GM06990 (cell line): ENCODE measurements at places on chromosomes 16 and 17.
A peak's percentile ranks its signal among the peaks of the same experiment; 100 is the strongest.

GRCh38 chr17:51050291-51051033, 70.2 kb downstream of the SPAG9 start:
- DNase-seq, result peak; percentile 70

DNA sequence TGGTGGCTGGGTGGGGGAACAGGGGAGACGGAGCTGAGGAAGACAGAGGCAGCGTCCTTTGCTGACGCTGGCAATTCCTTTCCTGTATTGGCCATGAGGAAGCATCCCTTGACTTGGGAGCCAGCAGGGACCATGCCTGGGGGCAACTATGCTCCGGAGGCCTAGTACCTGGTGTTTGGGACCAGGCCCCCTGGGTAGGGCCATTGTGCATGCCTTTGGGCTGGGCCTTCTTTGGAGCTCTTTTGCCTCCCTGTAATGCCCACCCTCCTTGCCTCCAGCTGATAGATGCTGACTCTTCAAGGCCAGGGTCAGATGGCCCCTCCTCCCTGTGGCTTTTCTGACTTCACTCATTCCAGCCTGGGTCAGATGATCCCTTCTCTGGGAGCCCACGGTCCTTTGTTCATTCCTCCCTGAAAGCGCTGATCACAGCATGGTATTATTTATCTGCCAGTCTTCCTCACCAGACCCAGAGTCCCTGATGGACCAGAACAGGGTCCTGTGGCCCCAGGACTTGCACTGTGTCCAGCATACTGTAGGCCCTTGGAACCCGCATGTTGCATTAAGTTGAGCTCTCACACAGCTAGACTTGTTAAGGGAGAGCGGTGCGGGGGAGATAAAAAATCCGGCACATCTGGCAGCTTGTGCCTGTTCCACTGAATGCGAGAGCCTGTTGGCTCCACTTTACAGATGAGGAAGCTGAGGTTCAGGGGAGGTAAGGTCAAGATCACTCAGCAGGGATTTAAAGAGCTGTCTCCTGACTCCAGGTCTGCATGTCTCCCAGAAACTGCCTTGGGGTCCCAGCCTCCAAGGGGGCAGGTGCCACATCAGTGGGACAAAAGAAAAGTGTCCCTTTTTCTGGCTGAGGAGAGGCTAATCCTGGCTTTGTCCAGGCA, 2.9 kb downstream of the STARD3 start:
- DNase-seq, result no peak

DNA sequence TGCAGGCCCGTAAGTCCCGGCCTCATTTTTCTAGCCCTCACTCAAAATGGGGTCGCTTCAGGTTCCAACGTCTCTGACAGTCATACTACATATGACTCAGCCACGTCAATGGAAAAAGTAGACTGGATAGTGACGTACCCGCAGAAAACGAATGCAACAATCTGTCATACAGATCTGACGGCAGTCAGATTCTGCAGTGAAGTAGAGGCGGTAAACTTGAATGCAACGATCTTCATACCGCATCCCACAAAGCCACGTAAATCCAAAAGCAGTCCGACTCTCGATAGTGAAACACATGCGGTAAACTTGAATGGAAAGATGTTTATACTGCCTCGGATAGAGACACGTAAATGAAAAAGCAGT, 38.4 kb upstream of the ARL4D start:
- peak; percentile 76 for DNase-seq

DNA sequence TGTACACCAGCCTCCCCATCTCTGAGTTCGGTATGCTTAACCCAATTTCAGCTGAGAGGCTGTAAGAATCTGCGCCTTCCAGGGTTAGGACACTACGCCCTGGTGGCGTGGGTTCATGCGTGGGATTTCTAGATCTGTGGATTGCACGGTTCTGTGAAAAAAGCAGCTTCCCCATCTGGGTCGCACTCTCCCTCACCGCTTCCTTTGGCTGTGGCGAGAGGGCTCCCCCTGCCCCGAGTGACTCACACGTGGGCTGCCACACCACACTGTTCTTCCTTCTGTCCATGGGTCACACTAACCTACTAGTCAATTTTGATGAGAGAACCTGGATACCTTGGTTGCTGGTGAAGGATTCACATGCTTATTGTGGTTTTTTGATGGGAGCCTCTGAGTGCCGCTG, 256.0 kb upstream of the MAF start:
- DNase-seq, result no peak

- DNase-seq, result no peak
Observed at GRCh38 chr17:6041246-6041645, 28.9 kb upstream of the WSCD1 start.

DNA sequence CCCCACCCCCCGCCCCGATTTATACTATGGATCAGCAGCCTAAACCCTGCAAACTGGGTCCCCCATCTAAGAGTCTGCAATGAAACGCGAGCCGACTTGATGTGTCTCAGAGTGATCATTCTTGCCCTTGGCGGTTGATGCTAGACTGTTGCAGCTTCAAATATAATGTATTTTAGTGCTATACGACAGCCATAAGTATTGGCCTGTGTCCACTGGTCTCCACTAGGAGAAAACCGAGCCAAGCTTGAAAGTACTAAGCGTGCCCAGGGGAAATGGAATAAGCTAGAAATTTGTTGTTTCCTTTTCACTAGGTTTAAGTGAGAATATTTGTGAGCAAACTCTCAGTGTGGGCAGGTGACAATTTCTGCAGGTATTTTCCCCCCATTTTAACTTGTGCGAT, 711.2 kb downstream of the MAF start:
- DNase-seq, result no peak

- no peak for DNase-seq
Observed at GRCh38 chr17:19713901-19714361, 2.5 kb downstream of the SLC47A2 start.

DNA sequence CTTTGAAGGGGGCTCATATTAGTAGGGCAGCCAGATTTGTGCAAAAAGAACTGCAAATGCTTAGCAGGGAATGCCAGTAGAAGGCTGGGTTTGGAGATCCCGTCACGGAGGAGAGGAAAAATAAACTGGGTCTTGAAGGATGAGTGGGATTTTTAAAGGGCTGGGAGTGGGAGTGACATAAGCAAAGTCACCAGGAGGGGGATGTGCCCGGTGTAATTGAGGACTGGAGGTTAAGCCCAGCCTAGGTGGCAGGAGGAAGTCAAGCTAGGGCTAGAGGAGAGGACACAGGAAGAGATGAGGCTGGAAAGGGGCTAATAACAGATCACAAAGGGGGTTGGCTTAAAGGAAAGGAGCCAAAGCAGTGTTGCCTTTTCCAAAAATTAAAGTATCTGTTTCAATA, 23.2 kb upstream of the LONP2 start:
- DNase-seq, result no peak

GRCh38 chr16:81376880-81377279, 62.1 kb downstream of the GAN start:
- DNase-seq, result no peak

DNA sequence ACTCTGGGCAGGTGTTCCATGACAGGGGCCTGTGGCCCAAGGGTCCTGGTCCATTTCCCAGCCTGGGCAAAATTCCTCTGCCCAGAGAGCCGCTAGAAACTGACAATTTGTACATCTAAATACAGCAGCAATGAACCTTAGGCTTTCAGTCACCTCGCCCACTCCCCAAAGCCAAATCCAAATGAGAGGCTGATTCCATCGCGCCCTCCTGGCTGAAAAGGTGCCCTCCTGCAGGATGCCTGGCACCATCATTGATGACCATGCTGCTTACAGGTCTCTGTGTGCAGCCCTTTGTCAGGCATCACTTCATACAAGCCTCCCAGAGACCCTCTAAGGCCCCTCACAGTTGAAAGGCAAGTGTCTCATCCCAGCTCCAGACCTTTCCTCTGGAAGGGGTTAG, 114.7 kb downstream of the C16orf78 start:
- no peak for DNase-seq
